ENCODE measurements at places on chromosomes 13 and 19. TPM values are rescaled to one million over a fixed set of nuclear protein-coding genes. Genes with fewer than 3 reads are reported as not detected.

DENND1C gene
- total RNA-seq = 1.2 TPM

CCL25 gene
- not detected for total RNA-seq

DKKL1 gene
- not detected for total RNA-seq

DNA sequence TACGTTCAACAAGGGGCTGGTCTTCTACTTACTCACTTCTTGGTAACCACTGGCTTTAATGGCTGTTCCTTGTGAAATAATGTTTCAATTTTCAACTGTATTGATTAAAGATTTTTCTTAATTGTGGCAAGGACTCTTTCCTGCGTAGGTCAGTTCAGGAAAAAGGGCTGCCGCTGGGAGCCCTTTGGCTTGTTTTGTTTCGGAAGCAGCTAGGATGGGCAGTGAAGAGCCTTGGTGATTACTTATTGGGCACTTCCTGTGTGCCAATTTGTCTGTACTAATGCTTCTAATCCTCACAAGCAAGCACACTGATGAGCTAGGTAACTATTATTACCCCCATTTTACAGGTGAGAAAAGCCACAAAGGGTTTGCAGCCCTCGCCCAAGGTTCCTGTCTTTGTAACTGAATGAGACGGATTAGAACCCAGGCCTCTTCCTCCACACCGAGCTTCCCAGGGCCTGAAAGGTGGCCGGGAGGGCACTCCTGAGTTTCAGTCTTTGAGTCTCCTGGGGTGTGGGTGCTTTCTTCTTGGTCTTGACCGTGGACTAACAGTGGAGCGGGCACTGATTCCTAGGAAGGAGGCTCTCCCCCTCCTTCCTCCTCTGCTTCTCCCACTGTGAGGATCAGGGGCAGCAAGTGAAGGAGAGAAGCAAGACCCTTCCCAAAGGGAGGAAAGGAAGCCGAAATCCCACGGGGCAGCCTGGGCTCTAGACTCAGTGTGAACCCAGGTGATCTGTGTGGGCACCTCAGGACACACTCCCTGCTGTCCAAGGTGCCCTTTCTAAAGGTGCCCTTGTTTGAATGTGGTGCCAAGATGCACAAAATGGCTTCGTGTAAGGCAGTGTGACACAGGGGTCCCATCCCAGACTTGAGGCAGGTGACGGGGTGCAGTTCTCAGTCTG is 3.7 kb downstream of the COL4A2 start:
- no peak for DNase-seq
